ENCODE measurements at places on chromosomes 2 and 18.

- DNase-seq, result no peak
These were observed 28.2 kb downstream of the LYPD1 start for GRCh38 chr2:132641819-132642218.

DNA sequence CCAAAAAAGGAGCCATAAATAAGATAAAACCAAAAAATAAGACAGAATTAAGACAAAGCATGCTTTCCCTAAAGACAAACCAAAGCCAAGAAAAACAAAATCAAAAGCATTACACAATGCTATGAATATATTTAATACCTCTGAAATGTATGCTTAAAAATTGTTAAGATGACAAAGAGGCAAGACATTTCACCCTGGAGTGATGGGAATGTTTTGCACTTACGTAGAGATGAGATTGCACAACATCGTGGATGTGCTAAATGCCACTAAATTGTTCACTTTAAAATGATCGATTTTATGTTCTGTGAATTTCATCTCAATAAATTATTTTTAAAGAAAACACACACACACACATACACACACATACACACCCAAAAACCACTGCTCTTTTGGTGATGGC, 386.6 kb upstream of the KLHL29 start:
- DNase-seq, result no peak

GRCh38 chr2:159111346-159111927, 143.0 kb downstream of the TANC1 start:
- DNase-seq, result no peak

GRCh38 chr2:173488861-173489260, 134.2 kb downstream of the CDCA7 start:
- no peak for DNase-seq
